NK-92 treated with Interleukin-12 subunit alpha and Interleukin-12 subunit beta, amount 100 ng/mL, for 24 hours (cell line): ENCODE measurements at places on chromosomes 13 and 19.

GRCh38 chr19:45882652-45883585, 3.0 kb downstream of the IRF2BP1 start:
- peak; percentile 58 for DNase-seq

GRCh38 chr13:68380041-68380973, 1150.2 kb upstream of the PCDH9 start:
- no peak for DNase-seq

- DNase-seq = no peak
Measured at GRCh38 chr13:70042193-70042592, 65.4 kb upstream of the ATXN8OS start.

DNA sequence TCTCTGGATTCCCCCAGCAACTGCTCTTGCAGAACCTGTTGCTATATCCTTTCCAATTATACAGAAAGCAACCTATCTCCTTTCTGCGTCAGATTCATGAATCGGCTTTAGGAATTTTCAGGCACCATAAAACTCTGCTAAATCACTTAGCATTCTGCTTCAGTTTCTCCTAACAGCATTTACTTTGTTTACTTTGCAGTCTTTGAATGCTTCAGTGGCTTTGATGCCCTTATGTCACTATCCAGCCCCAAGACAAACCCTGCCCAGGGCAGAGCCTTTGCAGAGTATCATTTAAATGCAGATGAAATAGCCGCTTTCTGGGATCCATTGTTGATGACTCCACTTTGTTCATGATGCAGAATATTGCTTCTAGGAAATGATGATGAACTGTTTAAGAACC, 43.1 kb downstream of the SLITRK1 start:
- DNase-seq = no peak

- no peak for DNase-seq
Measured at GRCh38 chr19:17479325-17479791, 9.0 kb downstream of the SLC27A1 start.

GRCh38 chr19:19356500-19356899, 35.9 kb downstream of the MAU2 start:
- DNase-seq = no peak
